ENCODE measurements at places on chromosomes 7 and 10.

- no peak for DNase-seq
Observed at GRCh38 chr7:132805766-132806165, 229.5 kb upstream of the PLXNA4 start.

- DNase-seq, result peak; percentile 62
Observed at GRCh38 chr7:3482147-3482921, 181.3 kb downstream of the SDK1 start.

DNA sequence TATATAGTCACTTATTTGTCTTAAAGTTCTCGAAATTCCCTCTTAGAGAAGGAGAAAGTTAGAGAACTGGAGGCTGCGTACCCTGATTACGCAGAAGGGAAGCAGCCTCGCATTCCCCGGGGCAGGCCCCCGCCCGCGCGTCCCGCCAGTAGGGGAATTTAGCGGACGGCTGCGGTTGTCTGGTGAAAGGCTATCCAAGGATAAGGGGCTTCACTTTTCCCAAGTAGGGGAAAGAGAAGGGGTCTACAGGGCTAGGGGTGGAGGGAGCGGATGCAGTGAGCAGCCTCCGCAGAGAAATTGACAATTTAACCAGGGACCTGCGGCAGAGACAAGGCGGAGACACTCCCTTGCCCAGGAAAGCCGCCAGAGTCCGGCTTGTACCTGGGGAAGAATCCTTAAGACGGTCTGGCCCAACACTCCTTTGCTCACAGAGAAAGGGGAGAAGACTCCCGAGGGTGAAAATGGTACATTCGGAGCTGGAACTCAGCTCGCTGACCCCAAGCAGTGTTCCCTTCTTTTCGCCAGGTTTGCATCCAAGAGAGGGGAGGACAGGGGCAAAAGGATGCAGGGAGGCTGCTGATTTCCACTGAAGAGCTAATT lies 994 bp upstream of the MAGI2 start:
- no peak for DNase-seq

GRCh38 chr10:38157270-38157685 lies 63.1 kb downstream of the ZNF37A start:
- DNase-seq, result no peak

DNA sequence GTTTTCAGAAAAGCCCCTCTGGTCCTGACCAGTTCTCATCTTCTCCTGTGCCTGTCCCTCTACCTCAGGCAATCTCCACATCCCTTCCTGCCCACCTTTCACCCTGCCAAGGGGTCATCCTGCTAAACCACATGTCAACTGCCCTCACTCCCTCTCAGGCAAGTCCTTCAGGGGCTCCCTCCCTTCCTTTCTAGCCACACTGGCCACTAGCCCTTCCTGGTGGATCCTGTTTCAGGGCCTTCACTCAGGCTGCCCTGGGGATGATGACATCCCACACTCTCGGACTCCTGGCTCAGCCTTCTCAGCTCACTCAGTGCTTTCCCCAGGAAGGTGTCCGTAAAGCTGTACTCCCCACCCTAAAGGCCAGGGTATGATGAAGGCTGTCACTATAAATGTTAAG lies 13.4 kb downstream of the STEAP1B start:
- no peak for DNase-seq

DNA sequence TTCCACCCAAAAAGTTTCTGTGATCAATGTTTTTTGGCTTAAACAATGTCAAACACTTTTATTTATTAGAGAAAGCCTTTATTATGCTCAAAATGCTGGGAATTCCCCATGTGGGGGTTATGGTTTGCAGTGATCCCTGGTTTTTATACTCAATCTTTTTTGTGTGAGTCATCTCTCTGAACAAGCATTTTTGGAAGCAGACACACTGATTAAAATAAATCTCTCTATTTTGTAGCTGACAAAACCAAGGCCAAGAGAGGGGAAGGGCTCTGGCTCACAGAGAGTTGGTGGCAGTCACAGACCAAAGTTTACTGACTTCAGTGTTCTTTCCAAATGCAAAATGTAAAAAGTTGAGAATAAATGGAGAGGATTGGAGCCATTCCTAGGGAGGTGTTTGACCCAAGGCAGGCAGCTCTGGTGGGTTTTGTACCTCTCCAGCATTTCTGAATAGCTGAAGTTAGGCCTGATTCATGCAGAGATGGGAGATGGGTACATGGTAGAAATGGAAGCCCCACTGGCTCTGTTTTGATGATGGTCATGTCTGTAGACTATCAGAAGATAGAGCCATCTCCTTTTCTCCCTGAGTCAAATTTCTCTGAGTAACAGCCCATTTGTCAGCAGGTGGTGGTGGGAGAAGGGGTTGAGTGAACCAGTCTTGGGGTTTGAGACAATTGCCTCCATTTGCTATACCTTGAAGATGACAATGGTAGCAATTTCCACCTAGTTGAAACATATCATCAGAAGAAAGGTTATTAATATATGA lies 45.4 kb upstream of the NAMPT start:
- no peak for DNase-seq

- DNase-seq, result peak; percentile 25
Observed at GRCh38 chr10:94123258-94123995, 129.7 kb downstream of the PLCE1 start.

- DNase-seq, result no peak
Observed at GRCh38 chr7:155405399-155406318, 52.3 kb upstream of the EN2 start.

- DNase-seq, result no peak
Observed at GRCh38 chr10:48468866-48469511, 135.9 kb downstream of the ARHGAP22 start.

DNA sequence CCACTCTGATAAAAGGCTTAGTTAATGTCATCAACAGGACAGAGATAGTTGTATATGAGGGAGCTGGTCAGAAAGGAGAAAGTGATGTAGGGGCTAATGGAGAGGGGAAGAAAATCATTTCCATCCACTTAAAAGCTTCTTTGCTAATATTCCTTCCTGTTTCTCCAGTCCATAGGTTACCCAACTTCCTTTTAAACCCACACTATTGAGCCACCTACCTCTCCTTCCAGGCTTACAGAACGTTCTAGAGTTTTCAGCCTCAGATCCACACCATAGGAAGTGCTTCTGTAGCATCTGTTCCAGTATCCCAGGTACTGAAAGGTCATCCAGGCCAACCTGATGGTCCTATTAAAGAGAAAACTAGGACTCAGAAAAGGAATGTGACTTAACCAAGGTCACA lies 28.2 kb downstream of the STRIP2 start:
- DNase-seq, result no peak

DNA sequence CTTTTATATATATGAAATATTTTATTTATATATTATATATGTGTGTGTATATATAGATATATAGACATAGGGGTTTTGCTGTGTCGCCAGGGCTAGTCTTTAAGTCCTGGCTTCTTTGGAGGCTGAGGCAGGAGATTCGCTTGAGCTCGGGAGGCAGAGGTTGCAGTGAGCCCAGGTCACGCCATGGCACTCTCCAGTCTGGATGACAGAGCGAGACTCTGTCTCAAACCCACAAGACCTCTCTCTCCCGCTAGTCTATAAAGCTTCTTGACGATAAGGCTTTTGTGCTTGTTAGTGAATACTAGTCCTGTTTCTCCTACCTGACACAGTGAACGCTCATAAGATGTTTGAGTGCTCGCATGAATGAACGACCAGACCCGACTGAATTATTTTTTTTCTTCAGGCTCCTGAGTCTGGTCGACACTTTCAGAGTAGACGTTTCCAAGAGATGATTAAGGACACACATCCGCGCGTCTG lies 577 bp upstream of the DDX21 start:
- no peak for DNase-seq

- DNase-seq, result no peak
Observed at GRCh38 chr10:33271969-33272583, 62.4 kb downstream of the NRP1 start.

- no peak for DNase-seq
Observed at GRCh38 chr10:128049226-128050120, 76.8 kb downstream of the MKI67 start.

DNA sequence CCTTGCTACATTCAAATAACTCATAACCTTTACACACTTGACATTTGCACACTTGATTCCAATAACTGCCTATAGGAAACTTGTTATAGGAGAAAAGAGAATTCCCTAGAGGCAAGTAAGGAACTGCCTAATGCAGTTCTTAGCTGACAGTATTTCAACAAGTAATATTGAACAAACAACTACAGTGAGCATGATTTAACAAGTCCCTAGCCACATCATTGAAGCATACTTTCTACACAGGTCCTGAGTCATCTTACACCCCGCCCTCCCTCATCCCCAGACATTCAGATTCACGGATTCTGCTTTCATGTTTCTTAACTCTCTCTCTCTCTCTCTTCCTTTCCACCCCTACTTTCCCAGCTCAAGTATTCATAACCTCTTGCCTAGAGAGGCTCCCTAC lies 153.5 kb downstream of the LSM5 start:
- DNase-seq, result no peak

- no peak for DNase-seq
Observed at GRCh38 chr7:13794581-13794980, 194.9 kb downstream of the ETV1 start.

- no peak for DNase-seq
Observed at GRCh38 chr7:122672536-122672935, 26.4 kb downstream of the RNF133 start.
